ENCODE measurements at places on chromosomes 6 and 20.

DNA sequence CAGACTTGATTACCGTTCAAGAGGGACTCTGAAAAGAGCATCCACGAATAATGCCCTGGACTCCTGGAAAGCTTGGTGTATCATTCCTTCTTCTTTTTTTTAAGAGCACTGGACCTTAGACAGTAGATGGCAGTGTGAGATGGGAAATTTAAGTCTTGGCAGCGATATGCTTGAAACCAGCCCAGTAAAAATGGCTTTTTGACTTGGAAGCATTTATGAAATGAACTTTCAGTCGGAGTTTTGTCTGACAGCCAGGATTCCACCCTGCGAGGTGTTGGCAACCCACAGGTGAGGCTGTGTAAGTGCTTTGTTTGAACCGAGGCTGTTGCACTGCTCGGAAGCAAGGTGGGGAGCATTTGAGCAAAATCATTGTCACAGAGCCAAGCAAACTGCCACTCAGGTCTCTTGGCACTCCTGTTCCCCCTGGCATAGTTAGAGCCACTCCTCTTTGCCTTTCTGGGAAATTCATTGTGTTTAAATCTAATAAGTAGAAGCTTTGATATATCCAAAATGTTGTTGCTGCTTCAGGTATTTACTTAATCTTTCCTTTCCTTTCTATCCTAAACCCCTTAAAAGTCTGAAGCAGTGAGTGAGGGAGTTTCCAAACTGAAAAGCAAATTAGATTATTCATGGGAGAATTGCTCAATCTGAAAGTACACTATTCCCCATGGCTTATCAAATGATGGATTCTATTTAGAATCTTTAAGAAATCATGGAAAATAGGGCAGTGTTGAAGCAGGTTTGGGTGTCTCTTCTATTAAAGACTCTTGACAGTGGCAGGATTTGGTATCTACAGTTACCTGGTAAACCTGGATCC is 272.8 kb upstream of the SLC35B3 start:
- DNase-seq, result peak; percentile 28

DNA sequence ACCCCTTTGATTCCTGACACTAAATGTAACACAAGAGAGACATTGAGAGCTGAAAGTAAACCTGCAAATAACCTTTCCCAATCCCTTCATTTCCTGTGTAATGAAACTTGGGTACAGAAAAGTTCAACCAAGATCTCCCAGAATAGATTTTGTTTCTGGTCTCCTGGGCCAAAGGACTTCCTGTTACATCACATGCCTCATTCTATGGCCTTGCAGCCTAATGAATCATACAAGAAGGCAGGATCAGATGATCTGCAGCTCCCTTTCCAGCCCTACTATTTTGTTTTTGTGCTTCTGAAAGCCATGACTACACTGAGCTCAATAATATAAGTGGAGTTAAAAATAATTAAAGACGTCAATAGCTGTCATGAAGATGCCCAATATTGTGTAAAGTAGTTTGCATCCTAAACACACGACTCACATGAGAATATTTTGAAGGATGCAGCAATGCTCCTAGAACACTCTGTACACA is 73.4 kb upstream of the NOX3 start:
- DNase-seq, result peak; percentile 10

DNA sequence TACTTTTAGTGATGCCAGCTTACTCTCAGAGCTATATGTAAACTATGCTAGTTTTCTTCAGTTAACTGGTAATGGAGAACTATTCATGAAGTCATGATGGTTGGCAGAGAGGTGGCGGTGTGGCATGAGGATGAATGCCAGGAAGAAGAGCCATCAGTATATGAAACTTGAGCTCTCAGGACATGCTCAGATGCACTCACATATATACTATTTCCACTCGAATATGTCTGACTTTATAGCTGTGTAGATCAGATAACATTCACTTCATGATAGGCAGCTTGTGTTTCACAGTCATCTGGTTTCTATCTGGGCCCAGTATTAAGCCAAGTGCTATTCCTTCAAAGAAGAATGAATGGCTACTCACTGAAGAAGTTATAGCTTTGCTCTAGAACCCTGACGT is 46.2 kb upstream of the CEP85L start:
- DNase-seq, result no peak

DNA sequence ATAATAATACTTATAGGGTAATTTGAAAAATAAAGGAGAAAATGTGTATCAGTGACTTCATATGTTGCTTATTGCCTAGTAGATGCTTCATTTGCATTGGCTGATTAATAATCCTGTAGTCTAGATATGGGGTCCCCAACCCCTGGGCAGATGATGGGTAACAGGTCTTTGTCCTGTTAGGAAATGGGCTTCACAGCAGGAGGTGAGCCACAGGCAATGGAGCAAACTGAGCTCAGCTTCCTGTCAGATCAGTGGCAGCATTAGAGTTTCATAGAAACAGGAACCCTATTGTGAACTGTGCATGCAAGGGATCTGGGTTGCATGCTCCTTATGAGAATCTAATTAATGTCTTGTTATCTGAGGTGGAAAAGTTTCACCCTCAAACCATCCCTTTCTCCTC is 1049.5 kb upstream of the EPHA7 start:
- no peak for DNase-seq

- DNase-seq, result no peak
Measured at GRCh38 chr6:99064834-99065233, 117.1 kb upstream of the FBXL4 start.
